Hypothalamus (tissue), 51 donors: ENCODE measurements at places on chromosomes 3 and 15.

DNA sequence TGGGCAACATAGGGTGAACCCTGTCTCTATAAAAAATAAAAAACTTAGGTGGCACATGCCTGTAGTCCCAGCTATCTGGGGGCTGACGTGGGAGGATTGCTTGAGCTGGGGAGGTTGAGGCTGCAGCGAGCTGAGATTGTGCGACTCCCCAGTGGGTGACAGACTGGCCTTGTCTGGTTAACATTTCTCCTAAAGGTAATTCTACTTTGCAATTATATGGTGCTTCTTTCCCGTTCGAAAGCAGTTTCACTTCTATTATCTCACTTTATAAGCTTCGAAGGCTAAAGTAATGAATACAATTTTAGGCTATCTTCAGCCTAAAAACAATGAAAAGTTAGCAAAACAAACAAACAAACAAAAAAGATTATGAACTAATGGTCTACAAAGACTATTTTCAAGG is 35.3 kb downstream of the COMMD2 start:
- DNase-seq = no peak

DNA sequence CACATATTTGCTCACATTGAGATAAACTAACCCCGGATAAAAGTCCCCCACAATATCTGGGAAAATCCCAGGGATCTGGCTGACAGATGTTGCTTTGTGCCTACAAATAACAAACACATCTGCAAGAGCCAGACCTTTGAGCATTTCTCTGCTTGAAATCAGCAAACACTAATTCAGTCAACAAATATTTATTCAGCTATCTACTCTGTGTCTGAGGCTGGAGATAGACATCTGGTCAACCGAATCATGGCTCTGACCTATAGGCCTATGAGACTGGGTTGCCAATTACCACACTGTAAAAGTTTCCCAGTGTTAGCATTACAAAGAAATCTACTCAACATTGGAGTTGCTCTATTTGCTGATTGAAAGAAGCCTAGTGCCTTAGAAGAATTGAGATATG is 201.1 kb upstream of the CADPS start:
- DNase-seq = no peak

DNA sequence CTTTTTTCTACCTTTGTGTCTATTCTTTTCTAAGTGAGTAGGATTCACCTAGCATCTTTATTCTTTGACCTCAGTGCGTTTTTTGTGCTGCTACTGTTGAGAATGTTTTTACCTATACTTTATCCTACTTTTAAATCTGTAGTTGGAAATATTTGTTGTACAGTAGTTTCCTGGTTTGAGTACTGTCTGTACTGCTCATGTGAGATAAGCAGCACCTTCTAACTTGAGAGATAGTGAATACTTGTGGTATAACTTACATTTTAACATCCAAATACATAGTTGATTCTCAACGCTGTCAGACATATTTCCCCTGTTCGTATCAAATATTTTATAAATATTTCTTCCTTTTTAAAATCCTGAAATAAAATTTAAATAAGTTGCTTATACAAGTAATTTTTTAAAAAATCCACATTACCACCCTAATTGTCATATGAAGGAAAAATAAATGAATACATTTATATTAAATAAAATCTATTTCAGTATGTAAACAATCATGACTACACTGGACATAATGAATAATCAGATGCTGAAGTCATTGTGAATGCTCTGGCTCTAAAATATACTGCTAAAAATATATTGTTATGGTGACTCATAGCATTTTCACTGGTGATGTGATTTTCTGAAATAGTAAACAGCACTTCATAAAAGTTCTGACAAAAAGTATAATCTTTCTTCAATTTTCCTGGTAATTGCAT is 17.4 kb downstream of the ATP11B start:
- DNase-seq = no peak

DNA sequence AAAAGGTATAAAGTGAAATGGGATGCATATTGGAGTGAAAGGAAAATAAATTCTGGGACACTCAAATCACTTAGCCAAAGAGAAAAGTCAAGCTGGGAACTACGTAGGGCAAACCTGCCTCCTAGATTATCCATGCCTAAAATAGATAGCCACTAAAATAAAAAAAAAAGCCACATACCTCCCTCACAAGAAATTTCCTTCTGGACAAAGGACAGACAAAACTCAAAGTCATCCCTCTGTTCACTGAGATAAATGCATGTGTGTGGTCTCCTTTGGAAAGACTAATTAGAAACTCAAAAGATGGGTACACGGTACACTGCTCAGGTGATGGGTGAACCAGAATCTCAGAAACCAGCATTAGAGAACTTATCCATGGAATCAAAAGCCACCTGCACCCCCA is 65.2 kb upstream of the MME start:
- DNase-seq = no peak

DNA sequence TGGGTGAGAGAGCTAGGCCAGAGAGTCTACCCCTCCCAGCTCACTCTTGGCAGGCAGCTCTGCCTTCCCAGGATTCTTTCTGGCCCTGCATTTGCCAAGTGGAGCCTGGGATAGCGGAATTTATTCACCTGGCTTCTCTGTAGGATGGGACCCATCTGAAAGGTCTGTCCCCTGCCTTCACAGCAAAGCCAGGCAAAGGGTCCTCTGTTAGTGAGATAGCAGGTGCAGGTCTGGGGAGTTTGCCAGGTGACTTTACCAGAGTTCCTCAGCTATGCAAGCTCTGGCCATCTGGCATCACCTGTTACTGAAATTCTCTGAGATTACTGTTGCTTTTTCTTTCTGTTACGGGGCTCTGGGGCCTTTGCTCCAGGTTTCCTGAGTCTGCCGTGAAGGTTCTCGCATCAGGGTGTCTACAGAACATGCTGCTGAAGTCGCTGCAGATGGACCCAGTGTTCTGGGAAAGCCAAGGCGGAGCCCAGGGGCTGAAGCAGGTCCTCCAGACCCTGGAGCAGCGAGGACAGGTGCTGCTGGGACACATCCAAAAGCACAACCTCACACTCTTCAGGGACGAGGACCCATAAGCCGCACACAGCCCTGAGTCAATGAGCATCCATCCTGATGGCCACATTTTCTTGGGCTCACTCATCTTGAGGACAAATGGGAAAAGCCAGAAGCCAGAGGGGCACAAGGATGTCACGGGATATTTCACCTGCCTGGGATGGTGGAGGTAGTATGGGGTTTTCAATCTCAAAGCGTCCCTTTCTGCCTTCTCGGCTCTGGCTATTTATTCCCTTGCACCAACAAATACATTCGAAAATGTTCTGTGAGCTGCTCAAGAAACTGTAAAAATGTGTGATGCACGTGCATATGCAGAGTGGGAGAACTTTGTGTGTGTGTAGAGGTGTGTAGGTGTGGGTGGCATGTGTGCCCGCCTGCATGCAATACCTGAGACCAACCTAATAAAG is 49.8 kb downstream of the POMGNT2 start:
- DNase-seq = no peak

GRCh38 chr15:41919954-41920538 is 26.2 kb upstream of the SPTBN5 start:
- DNase-seq = no peak

DNA sequence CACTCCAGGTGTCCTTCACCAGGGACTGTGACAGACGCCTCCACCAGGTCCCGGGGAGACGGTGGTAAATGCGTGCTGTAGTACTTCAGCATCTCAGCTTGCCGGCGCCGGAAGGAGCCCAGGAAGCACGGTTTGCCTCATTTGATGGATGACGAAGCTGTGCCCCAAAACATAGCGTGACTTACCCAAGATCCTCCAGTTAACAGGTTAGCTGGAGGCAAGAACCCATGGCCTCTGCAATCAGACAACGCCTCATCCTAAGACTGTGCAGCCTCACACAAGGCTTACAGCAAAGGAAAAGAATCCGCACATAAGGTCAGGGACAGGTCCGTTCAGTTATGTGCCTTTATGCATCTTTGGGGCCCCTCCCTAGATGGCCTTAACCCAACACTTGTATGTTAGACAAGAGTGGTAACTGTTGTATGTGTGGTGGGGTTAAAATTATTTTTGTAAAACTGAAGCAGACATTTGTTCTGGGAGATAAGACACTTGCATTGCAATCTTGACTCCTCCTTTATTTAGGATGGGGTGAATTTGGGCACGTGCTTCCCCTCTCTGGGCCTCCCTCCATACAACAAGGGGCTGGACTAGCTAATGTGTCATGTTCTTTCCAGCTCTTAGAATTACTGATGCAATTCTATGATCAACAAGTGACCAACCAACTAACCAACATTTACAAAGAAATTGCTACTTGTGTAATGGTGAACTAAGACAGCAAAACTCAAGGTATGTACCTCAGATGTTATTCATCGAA is 39.4 kb downstream of the VGLL4 start:
- DNase-seq = no peak

DNA sequence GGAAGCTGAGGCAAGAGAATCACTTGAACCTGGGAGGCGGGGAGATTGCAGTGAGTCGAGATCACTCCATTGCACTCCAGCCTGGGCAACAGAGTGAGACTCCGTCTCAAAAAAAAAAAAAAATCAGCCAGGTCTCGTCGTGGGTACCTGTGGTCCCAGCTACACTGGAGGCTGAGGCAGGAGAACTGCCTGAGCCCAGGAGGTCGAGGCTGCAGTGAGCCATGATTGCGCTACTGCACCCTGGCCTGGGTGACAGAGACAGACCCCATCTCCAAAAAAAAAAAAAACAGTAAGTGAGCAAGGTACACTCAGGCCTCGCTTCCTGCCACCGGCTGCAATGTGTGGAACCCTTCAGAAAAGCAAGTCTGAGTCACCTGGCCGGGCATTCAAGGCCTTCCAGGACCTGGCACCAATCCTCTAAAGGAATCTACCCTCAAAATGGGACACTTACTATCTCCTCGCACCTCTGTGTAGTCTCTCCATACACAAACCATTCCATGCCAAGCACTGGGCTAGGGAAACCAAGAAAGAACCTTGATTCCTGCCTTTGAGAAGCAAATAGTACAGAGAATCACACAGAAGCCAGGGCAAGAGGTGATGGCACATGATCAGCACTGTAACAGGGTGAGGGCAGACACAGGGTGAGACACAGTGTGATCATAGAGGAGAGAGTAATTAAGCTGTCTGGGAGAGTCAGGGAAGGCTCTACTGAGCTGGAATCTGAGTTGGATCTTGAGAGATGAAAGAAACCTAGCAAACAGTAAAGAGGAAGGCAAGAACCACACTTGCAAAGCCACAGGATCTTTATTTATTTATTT is 9.7 kb downstream of the SCAMP2 start:
- DNase-seq = no peak

- peak; percentile 34 for DNase-seq
Observed at GRCh38 chr3:186930143-186930640, at the start of gene ST6GAL1. ST6GAL1 (plus strand) TSS chr3:186930526; CDS start chr3:187042704, 112,178 bp downstream.

- no peak for DNase-seq
Observed at GRCh38 chr3:55923626-55924025, 436.5 kb upstream of the WNT5A start.

GRCh38 chr15:60546744-60547143 is 67.8 kb upstream of the ICE2 start:
- DNase-seq = no peak

DNA sequence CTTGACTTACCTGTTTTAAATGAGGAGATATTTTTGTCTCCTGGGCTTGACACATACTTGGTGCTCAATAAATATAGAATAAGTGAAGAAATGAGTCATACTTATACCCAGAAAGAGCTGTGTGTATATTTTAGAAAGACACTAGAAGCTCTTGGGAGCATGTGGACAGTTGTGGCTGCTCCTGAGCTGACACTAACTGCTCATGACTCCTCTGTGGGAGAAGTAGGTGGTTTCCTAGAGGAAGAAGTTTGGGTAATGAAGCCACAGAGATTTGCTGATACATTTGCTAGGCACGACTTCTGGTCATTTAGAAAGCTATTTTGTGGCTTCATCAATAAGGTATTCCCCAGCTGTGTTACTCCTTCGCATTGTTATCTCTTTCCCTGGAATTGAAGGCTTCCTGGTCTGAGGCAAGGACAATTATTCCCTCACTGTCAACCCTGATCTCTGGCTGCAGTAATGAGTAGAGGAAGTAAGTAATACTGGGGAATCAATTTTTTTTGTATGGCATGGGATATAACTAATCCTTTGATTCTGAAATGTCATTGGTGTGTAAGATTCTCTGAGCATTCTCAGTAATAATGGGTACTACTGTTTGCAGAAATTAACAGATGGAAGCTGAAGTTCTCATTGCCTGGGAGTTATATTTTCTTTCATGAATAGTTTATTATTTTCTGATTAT is 79.6 kb upstream of the DCBLD2 start:
- DNase-seq = no peak

DNA sequence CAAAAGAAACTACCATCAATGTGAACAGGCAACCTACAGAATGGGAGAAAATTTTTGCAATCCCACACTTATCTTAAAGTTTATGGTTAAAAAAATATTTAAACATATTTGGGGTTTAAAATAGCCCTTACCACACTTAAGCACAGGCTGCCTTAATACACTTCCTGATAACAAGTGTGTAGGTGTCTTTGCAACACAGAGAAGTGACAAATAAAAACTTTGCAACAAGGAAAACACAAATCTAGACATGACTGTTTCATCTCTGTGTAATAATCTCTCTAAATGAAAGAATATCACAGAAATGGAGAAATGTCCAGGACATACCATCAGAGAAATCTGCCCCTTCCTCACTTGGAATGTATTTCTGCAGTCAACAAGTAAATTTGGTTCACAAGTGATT is 464.1 kb upstream of the ARHGEF26 start:
- DNase-seq = no peak

GRCh38 chr15:82020625-82021394 is 25.0 kb downstream of the MEX3B start:
- DNase-seq = no peak

DNA sequence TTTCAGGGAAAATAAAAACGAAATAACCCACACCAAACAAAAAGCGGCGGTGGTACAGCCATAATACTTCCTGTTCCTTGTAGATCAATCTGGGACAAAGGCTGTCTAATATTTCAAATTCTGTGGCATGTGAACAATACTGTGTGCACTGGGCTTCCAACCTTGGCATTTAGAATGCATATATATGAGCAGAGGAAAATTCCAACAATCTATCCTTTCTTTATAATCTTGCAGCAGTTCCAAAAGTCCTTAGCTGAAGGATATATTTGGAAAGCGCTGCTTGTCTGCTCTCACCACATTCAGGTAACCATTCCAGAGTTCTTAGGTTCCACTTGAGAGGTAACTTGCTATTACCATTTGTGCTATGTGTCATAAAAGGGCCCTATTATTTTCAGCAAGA is 231.8 kb downstream of the RBMS3 start:
- DNase-seq = no peak

DNA sequence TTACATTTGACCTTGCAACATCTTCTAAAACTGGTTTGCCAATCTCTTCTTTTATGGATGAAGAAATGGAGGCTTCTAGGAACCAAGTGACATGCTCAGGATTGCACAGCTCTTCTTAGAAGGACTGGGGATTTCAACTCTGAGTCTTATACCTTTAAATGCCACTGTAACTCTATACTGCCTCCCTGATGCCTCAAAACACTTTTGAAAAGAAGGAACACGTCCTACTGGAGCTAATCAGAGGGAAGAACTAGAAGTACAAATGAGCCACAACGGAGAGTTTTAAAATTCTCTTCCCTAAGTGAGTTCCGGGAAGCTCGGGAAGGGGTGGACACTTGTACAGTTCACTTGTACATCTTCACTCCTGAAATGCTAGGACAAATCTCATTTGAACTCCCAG is 949 bp upstream of the MITF start:
- no peak for DNase-seq
